ENCODE measurements at places on chromosomes 16 and 17.

GRCh38 chr16:63038397-63039106 is 1002.3 kb upstream of the CDH8 start:
- DNase-seq, result no peak

- DNase-seq, result no peak
Observed at GRCh38 chr16:88538366-88539060, 31.7 kb upstream of the ZC3H18 start.

GRCh38 chr17:11980813-11981212 is 16.5 kb downstream of the ZNF18 start:
- DNase-seq, result no peak

- DNase-seq, result no peak
Observed at GRCh38 chr16:15976225-15976812, 26.9 kb downstream of the ABCC1 start.

DNA sequence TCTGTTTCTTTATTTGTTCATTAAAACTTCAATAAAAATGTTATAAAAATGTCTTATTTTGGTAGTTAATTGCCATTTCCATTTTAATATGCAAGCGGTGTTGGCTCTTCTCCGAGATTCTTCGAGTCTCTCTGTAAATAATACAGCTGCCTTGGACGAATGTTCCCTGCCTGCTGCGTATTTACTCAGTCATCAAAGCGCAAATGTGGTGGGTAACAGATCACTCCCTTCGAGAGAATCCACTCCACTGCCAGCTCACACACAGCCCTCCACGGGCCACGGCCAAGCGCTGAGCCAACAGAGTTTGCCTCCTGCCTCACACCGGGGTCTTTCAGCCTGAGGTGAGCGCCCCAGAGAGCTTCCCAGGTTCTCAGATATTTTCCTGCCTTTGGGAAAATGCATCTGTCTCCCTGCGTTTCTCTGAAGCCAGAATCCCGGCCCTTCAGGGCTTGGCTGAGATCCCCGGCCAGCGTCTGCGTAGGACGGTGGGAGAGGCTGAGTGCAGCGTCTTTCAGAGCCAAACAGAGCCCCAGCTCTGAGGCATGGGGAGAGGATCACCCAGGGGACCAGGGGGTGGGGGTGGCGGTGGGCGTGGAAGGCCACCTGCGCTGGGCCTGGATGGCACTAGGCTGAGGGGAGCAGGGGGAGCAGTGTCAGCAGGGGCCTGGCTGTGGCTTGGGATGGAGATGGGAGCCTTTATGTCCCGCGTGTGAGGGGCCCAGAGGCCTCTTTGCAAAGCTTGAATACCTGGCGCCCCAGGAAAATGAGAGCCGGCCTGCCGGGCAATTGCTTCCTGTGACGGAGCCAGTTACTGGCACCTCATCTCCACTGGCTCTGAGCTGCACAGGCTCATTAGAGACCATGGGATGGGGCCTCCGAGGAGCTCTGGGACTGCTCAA is 248.7 kb downstream of the RBFOX3 start:
- DNase-seq, result no peak

- no peak for DNase-seq
Observed at GRCh38 chr16:68681038-68681437, 35.9 kb downstream of the CDH3 start.

All from AG09319 (cell line).